ENCODE measurements at places on chromosomes 12 and 14.

DNA sequence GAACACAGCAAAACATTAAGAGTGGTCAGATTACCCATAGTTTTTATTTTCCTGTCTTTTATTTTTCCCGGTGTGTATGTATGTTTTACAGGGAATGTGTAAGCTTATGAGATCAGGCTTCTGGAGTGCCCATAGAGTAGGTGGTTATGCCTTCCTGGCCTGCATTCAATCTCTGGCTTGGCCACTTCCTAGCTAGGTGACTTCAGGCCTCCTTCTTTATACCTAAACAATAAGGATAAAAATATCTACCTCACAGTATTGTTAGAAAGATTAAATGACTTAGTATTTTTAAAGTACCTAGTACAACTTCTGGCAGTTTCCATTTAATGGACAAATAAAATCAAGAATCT lies 42.4 kb downstream of the ITPR2 start:
- no peak for DNase-seq

GRCh38 chr14:79820866-79821535 lies 390.3 kb downstream of the DIO2 start:
- DNase-seq: no peak

- no peak for DNase-seq
These were observed 157.7 kb upstream of the KITLG start for GRCh38 chr12:88737838-88738472.

GRCh38 chr14:29321646-29322045 lies 555.1 kb downstream of the FOXG1 start:
- DNase-seq: no peak

DNA sequence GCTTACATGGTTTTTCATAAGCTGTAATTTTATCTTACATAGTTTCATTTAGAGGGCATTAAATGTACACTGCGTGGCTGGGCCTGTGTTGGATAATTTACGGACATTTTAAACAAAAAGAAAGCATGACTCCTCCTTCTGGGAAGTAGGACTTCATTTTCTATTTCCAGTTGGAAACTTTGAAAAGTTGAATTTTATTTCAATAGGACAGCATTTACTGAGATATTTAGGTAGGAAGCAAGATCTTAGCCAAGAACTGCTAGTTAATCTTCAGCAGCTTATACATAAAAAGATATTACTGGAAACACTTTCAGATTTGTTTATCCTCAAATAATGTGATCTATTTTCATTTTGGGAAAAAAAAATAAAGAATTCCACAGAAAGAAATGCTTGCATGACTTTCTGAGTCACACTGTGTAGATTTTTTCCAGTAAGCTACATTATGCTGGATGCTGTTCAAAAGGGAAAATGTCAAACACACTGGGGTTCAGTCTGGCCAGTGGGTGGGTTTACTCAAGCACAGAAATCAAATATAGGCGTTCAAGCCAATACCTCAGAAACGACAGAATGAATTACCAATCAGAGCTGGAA lies 239.4 kb upstream of the KRR1 start:
- no peak for DNase-seq

DNA sequence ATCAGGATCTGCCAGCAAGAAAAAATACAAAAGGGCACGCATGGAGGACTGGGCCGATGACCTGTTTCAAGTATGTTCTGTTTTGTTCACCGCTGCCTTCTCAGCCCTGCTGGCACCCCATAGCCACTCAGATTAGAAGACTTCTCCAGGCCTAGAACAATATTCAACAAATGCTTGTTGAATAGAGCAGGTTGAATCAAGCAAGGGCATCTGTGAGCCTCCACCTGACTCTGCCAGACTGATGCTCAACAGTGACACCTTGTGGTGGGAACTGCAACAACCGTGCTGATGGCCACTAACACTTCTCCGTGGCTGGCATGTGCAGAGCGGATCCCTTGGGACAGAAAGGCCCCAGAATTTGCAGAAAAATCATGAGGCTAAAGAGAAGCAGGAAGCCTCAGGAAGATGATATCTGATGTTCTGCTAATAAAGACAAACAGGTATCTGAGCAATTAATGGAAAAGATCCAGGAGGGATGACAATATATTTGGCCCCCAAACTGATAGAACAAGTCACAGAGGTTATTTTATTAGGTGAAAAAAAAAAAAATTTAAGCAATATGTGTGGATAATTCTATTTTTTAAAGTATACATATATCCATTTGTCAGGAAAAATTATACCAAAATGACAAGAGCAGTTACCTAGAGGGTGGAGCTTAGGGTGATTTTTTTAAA lies 114.3 kb downstream of the KSR2 start:
- DNase-seq: no peak

- no peak for DNase-seq
These were observed 287.3 kb downstream of the NAV3 start for GRCh38 chr12:78118036-78118435.

- no peak for DNase-seq
These were observed 9.1 kb downstream of the FAM181A start for GRCh38 chr14:93936245-93936644.
